ENCODE measurements at places on chromosomes 6 and 20.

GRCh38 chr6:43203029-43203717 lies 21.2 kb downstream of the CUL9 start:
- no peaks in the 10 kb centered on the region for H3K4me1 ChIP-seq
- peaks cover 12% of the 10 kb centered on the region for H3K36me3 ChIP-seq
- H3K27me3 ChIP-seq, result no peaks in the 10 kb centered on the region
- H3K4me3 ChIP-seq, result no peak overlapping the region
- no peak overlapping the region for H3K27ac ChIP-seq

- H3K36me3 ChIP-seq, result no peaks in the 10 kb centered on the region
- no peaks in the 10 kb centered on the region for H3K27me3 ChIP-seq
- H3K27ac ChIP-seq, result no peak overlapping the region
- no peak for DNase-seq
- peaks cover 24% of the 10 kb centered on the region for H3K4me1 ChIP-seq
These were observed 5.5 kb downstream of the SFT2D1 start for GRCh38 chr6:166336847-166337246.

- no peak overlapping the region for H3K4me3 ChIP-seq
- H3K27ac ChIP-seq, result peak overlapping the region; percentile 56
- no peaks in the 10 kb centered on the region for H3K36me3 ChIP-seq
- peak; percentile 65 for DNase-seq
- H3K27me3 ChIP-seq, result no peaks in the 10 kb centered on the region
These were observed 271.4 kb downstream of the ALDH8A1 start for GRCh38 chr6:134678436-134678889.

GRCh38 chr6:138785079-138785478 lies 10.8 kb upstream of the ECT2L start:
- no peak overlapping the region for H3K4me3 ChIP-seq
- H3K36me3 ChIP-seq, result peaks cover 8% of the 10 kb centered on the region
- no peak overlapping the region for H3K27ac ChIP-seq
- no peaks in the 10 kb centered on the region for H3K4me1 ChIP-seq

- H3K4me3 ChIP-seq, result no peak overlapping the region
- no peaks in the 10 kb centered on the region for H3K4me1 ChIP-seq
- no peaks in the 10 kb centered on the region for H3K36me3 ChIP-seq
- no peak for DNase-seq
- H3K27ac ChIP-seq, result no peak overlapping the region
- no peaks in the 10 kb centered on the region for H3K27me3 ChIP-seq
These were observed 55.7 kb upstream of the PRND start for GRCh38 chr20:4666001-4666479.

GRCh38 chr6:160426136-160426535 lies 78.0 kb downstream of the SLC22A3 start:
- no peaks in the 10 kb centered on the region for H3K36me3 ChIP-seq
- no peaks in the 10 kb centered on the region for H3K27me3 ChIP-seq
- H3K4me3 ChIP-seq, result no peak overlapping the region
- no peak overlapping the region for H3K27ac ChIP-seq
- H3K4me1 ChIP-seq, result no peaks in the 10 kb centered on the region

GRCh38 chr6:44925100-44925739 lies 402.9 kb upstream of the RUNX2 start:
- no peak overlapping the region for H3K4me3 ChIP-seq
- DNase-seq, result no peak
- no peak overlapping the region for H3K27ac ChIP-seq
- H3K4me1 ChIP-seq, result no peaks in the 10 kb centered on the region
- H3K27me3 ChIP-seq, result no peaks in the 10 kb centered on the region
- H3K36me3 ChIP-seq, result no peaks in the 10 kb centered on the region

DNA sequence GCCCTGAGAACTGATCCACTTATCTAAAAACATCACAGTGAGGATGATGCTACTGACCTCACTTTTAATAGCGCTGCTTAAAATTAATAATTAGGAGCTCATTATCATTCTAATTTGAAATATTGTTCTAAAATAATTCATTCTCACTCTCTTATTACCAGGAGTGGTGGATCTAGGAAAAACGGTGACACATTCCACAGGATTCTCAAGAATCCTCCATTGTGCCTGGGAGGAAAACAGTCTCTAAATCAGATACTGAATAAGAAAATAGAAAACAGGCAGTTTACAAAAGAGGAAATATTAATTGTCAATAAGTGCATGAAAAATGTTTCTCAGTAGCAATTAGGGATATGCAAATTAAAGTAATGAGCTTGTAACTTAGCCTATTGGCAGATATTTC lies 187.4 kb downstream of the TENT5A start:
- no peaks in the 10 kb centered on the region for H3K36me3 ChIP-seq
- no peaks in the 10 kb centered on the region for H3K27me3 ChIP-seq
- no peak overlapping the region for H3K27ac ChIP-seq
- no peak overlapping the region for H3K4me3 ChIP-seq

DNA sequence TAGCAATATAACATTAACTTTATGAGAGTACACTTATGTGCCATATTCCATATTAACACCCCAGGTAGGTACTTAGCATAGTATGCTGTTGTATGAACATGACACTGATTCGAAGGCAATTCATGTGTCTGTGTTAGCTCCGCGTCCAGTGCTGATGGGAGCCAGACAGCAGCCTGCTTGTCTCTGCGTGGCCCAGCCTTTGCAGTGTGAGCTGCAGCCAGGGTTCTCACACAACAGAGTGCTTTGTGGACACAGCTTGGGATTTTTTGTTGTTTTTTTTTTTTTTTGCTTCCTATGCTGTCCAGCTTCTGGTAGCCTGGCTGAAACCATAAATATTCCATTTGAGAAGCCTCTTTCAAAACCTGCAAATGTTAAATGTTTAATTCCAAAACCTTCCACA lies 350.9 kb downstream of the SMOC2 start:
- H3K27ac ChIP-seq, result no peak overlapping the region
- H3K27me3 ChIP-seq, result no peaks in the 10 kb centered on the region
- no peaks in the 10 kb centered on the region for H3K36me3 ChIP-seq
- no peaks in the 10 kb centered on the region for H3K4me1 ChIP-seq
- H3K4me3 ChIP-seq, result no peak overlapping the region

- no peaks in the 10 kb centered on the region for H3K36me3 ChIP-seq
- H3K27me3 ChIP-seq, result no peaks in the 10 kb centered on the region
- DNase-seq, result no peak
- H3K27ac ChIP-seq, result no peak overlapping the region
- H3K4me1 ChIP-seq, result peaks cover 26% of the 10 kb centered on the region
These were observed 18.3 kb downstream of the SNX9 start for GRCh38 chr6:157841211-157841840.

DNA sequence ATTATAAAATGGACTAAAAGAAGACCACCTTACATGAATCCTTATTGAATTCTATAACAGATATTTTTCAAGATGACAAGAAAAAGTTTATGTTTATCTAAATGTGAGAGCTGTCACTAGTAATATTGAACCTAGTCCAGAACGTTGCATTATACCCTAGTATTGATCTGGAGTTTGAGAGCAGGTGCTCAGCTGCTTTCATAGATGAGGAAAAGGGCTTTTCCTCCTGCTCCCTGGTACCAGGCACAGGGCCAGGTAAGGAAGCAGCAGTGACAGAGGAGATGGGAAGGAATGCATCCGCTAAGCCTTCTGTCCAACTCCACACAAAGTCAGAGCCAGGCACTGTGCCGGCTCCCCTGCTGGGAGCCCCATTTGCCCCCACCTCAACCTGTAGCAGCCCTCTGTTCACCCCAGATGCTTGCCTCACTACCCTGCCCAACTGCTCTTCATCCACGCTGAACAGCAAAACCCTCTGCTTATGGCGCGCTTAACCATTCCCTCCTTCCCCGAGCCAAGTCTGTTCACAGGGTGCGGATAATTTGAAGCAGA lies 393.1 kb downstream of the FRK start:
- no peaks in the 10 kb centered on the region for H3K27me3 ChIP-seq
- no peak for DNase-seq
- H3K4me3 ChIP-seq, result no peak overlapping the region
- H3K4me1 ChIP-seq, result no peaks in the 10 kb centered on the region
- H3K27ac ChIP-seq, result no peak overlapping the region

DNA sequence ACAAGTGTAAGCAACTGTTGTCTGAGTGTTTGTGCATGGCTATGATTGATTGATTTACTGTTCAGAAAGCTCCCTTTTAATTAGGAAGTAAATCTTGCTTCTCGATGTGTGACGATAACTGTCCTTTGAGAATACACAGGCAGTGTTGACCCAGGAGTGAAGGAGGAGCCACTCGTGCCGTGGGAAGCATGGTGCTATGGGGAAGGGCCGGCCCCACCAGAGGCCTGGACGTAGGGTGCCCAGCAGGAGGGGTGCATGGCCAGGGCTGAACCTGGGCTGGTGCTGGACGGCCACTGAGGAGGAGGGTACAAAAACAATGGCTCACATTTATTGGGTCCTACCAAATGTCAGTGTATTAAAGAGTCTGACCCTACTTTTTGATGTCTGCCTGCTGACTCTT lies 60.7 kb downstream of the ANKRD60 start:
- no peak overlapping the region for H3K27ac ChIP-seq
- H3K36me3 ChIP-seq, result no peaks in the 10 kb centered on the region
- no peak overlapping the region for H3K4me3 ChIP-seq
- H3K4me1 ChIP-seq, result no peaks in the 10 kb centered on the region
- no peaks in the 10 kb centered on the region for H3K27me3 ChIP-seq

- H3K4me3 ChIP-seq, result no peak overlapping the region
- DNase-seq, result no peak
- H3K4me1 ChIP-seq, result no peaks in the 10 kb centered on the region
These were observed 55.5 kb downstream of the CD2AP start for GRCh38 chr6:47532981-47533585.

- H3K4me3 ChIP-seq, result no peak overlapping the region
- no peak for DNase-seq
- H3K4me1 ChIP-seq, result no peaks in the 10 kb centered on the region
- H3K27me3 ChIP-seq, result no peaks in the 10 kb centered on the region
These were observed 223.7 kb downstream of the ARHGAP18 start for GRCh38 chr6:129486327-129486726.

DNA sequence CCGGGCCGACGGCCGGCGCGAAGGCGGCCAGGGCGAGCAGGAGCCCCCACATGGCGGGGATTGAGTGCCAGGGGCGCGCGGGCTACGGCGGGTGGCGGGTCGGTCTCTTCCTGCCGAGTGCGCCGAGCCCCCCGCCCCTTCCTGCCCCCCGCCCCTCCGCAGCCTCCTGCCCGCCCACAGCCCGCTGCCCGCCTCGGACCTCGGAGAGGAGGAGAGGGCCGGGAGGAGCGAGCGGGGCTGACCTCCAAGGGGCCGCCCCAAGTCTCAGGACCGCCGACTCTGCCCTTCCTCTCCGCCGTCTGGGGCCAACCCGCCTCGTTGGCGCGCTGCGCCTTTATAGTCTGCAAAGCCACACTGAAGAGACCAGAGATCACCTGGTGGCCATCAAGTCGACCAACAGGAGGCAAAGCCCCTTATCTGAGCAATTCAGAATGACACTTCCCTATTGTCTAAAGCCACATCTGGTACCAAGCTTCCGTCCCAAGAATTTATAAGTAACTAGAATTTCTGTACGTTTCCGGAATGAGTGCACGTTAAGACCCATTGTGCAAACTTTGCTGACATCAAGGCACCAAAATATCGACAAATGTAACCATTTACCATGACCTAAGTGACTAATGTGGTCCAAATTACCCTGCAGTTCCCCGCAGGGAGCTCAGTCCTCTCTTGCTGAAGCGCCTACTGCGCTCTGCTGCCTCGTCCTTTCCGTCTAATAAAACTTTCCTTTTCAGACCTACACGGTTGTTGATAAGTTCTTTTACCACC lies at the start of gene CPXM1:
CPXM1 (minus strand) TSS at position 107 of the 765 bp plus-strand sequence; CDS start at position 52, 55 bp downstream.
- peak within 1 kb of the TSS; percentile 90 for H3K4me3 ChIP-seq
- no peaks in the 10 kb centered on the region for H3K36me3 ChIP-seq
- H3K27ac ChIP-seq, result no peak within 1 kb of the TSS
- DNase-seq, result peak; percentile 79
- no peaks in the 10 kb centered on the region for H3K4me1 ChIP-seq
- peaks cover 2% of the 10 kb centered on the region for H3K27me3 ChIP-seq

- no peak for DNase-seq
- H3K4me1 ChIP-seq, result no peaks in the 10 kb centered on the region
- no peaks in the 10 kb centered on the region for H3K27me3 ChIP-seq
- H3K27ac ChIP-seq, result no peak overlapping the region
- H3K4me3 ChIP-seq, result no peak overlapping the region
These were observed 15.4 kb upstream of the PAQR8 start for GRCh38 chr6:52346503-52346902.

GRCh38 chr20:32432277-32432676 lies 74.1 kb downstream of the ASXL1 start:
- H3K4me3 ChIP-seq, result no peak overlapping the region
- no peak overlapping the region for H3K27ac ChIP-seq
- H3K4me1 ChIP-seq, result no peaks in the 10 kb centered on the region
- no peak for DNase-seq
- no peaks in the 10 kb centered on the region for H3K27me3 ChIP-seq
- peaks cover 11% of the 10 kb centered on the region for H3K36me3 ChIP-seq

DNA sequence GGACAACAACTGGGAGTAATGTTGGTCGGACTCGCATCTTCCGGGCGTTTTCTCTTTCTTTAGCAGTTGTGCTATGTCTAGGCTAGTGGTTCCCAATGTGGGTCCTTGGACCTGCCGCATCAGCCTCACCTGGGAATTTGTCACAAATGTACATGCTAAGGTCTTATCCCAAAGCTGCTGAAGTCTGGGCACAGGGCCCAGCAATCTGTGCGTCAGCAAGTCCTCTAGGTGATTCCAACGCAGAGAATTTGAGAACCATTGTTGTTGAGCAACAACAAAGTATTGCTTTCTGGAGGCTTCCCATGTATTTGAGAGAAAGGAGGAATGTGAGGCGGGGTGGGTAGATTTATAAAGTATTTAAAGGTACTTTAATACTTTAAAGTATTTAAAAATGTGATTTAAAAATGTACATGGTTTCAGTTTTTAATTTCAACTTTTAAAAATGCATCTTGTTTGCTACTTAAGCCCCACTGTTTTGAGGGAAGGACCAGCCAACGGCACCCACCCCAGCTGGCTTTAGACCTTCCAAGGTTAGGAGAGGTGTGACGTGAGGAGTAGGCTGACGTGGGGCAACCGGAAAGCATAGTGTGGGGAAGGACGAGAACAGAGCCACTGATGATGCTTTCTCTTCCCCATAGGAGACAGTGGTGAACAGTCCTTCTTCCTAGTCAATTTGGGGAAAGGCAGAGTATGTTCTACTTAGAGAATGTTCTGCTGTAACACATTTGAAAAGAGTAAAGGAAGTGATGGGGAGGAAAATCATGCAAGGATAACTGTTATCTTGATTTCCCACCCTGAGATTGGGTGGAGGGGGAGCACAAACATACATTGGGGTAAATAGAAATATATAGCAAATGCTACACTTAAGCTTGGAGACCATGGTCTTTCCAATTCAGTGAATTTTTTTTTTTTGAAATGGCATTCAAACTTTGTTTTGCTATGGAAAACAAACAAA lies 4.3 kb downstream of the UST start:
- H3K27ac ChIP-seq, result no peak overlapping the region
- no peaks in the 10 kb centered on the region for H3K4me1 ChIP-seq
- H3K36me3 ChIP-seq, result no peaks in the 10 kb centered on the region

DNA sequence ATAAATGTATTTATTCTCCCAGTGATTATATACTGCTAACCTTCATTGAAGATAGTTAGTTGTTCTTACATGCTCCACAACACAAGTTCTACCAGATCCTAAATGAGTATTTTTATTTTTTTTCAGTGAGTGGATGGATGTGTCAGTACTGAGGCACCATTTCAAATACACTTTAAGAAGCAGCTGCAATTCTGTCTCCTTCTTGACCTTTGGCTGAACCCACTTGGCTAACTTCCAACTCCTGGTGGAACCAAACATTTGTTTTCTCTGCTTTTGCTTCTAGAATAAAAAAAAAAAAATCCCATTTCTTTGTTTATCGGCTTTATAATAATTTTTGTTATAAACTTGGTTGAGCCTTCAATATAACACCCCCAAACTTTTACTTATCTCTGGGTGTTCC lies 458.3 kb upstream of the MAP3K7 start:
- no peaks in the 10 kb centered on the region for H3K27me3 ChIP-seq
- no peak for DNase-seq
- H3K36me3 ChIP-seq, result no peaks in the 10 kb centered on the region
- H3K27ac ChIP-seq, result no peak overlapping the region
- H3K4me1 ChIP-seq, result no peaks in the 10 kb centered on the region
